NCI-H1105 (cell line): ENCODE measurements at places on chromosomes 12 and 14.

DNA sequence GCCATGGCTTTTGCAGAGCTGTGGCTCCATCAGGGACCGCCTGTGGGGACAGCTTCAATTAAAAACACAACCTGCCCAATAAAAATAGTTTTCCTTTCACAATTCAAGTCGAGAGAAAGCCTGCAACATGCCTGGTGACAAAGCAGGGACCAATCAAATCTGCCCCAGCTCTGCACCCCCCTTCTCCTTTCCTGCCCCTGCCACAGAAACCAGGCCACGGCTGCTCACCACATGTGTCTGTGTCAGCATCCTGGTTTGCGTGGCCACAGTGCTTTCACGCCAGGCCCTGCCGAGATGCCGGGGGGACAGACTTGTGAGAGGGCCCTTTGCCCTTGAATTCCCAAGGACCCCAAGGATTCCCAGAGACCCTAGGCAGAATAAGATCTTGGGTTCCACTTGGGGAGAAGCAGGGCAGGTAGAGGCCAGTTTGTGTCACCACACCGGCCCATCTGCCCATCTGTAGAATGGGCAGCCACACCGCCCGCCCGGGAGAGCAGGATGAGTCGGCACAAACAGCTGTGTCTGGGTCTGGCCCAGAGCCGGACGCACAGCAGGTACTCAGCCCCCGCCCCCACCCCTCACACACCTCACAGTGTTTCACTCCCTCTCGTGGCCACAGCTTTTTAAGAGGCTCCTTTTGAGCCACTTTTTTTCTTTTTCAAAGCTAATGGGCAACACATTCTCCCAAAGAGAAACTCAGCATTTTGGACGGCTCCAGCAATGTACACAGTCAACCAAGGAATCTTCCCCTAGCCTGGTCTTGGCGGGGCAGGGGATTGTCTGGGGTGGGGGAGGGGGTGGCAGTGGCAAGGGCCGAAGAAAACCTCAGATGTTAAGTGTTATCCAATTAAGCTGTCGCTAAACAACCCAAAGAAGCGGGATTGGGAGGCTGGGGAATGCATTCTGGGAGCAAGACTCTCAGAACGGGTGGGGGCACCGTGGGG lies 41.5 kb downstream of the BCL11B start:
- DNase-seq: no peak

- DNase-seq: no peak
These were observed 44.4 kb downstream of the ARHGAP5 start for GRCh38 chr14:32121536-32121935.

- no peak for DNase-seq
These were observed 100.6 kb downstream of the DPF3 start for GRCh38 chr14:72793156-72793939.

DNA sequence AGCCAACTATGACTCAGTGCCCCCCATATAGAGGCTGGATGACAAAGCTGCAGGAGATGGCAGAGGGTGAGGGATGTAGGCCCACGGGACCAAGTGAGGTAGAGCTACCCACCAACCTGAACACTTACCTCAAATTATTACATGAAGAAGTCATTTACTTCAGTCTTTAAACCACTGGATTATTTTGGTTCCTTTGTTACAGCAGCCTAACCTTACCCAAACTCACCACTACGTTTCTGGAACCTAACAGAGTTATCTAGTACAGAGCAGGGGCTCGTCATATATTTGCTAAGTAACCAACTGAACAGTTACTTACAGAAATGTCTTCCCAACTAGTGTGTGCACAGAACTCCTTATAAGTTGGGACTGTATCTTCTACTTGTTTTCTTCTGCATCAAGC lies 85.2 kb upstream of the IGF1 start:
- no peak for DNase-seq

GRCh38 chr12:94707892-94708291 lies 57.5 kb upstream of the TMCC3 start:
- DNase-seq: no peak

DNA sequence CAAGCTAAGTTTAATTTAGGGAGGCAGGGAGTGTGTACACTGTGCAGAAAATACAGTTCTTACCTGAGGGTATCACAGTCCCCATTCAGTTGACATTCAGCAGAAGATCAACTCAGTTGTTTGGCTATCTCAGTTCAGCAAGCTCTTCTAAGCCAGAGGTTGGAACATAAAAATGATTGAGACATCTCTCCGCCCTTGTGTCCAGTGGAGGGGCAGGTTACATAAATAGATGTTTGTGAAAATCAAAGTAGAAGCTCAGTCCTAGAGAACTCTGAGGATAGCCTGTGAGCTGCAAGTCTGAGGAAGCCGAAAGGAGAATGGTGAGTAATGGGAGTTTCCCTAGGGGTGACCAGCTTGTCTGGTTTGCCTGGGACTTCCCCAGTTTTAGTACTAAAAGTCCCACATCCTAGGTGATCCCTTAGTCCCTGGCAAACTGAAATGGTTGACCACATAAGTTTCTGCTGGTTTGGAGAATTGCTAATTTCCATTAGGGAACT lies 251.4 kb upstream of the ATP2B1 start:
- DNase-seq: no peak

DNA sequence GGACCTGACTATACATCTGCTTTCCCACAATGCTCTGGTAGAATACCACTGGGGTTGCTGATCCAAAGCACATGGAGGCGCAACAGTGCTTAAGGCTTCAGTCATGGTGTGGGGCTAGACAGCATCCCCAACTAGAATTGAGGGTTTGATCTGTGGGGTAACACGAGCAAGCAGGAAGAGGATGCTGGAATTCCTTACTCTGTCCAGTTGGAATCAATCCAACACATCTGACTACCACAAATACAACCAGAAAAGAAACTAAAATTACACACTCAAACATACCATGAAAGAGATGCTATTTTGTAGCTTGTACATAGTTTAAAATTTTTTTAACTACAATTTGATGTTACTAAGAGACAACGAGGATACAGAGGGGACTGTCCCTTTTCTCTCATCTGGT lies 40.4 kb upstream of the GTF2A1 start:
- no peak for DNase-seq

GRCh38 chr12:101777978-101778377 lies 38.7 kb upstream of the SYCP3 start:
- DNase-seq: no peak

GRCh38 chr12:26273811-26274210 lies 78.4 kb downstream of the SSPN start:
- DNase-seq: no peak

DNA sequence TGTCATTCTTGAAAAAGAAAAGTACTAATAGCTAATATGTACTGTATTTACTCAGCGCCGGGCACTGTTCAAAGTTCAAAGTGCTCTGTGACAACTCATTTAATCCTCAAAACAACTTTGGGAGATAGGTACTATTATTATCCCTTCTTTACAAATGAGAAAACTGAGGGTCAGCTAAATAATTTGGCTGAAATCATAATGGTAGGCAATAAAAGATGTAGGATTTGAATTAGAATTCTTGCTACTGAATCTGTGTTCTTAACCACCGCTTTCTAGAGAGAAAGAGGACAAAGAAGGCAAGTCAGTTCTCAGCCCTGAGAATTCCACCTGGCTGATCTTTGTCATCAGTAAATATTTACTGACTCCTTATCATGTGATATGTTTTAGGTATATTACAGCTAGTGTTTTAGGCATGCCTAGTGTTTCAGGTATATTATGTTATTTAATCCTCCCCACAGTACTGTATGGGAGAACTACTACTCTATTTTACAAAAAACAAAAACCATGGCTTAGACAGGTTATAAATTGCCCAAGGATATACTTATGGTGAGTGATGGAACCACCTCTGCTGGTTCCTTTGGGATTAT lies 205.7 kb upstream of the GZMB start:
- DNase-seq: no peak

GRCh38 chr12:52395761-52396434 lies 10.2 kb downstream of the KRT82 start:
- no peak for DNase-seq

DNA sequence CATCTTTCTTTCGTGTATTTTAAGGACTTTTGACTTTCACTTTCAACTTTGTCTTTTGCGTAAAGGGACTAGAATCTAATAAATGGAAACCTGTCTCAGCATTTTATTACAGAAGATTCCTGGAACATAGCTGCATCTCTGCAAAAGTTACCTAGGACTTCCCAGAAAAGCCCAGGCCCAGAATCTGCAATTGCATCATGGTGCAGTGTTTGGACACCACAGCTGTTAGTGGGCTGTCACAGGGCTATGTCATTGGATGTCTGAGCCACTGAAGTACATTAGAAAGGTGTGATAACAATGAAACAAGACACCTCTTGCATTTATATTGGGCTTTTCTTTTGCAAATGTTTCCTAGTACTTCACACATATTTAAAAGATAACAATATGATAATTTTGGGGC lies 199.9 kb upstream of the IGF1 start:
- DNase-seq: no peak

DNA sequence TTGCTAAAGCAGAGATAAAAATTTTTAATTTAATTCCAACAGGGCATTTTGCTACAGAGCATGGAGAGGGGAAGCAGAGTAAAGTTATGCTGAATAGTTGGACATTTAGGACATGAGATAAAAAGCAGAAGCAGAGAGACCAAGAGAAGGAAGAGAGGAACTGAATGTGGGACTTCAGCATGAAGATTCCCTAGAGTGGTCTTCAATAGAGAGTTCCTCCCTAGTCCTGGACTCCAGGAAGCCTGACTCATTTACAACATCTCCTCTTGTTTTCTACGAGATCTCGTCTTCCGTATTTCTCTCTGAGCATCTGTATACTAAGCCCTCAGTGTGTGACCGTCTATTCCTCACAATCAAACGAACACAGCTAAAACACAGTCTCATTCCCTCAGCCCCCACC lies 35.2 kb upstream of the IFT81 start:
- no peak for DNase-seq

- no peak for DNase-seq
These were observed 267.4 kb upstream of the PELI2 start for GRCh38 chr14:55850825-55851241.

- DNase-seq: no peak
These were observed 51.8 kb upstream of the JDP2 start for GRCh38 chr14:75375983-75376382.

GRCh38 chr12:7869137-7869536 lies 3.6 kb downstream of the SLC2A14 start:
- no peak for DNase-seq

- no peak for DNase-seq
These were observed 3.5 kb downstream of the PRPF40B start for GRCh38 chr12:49626836-49627235.

DNA sequence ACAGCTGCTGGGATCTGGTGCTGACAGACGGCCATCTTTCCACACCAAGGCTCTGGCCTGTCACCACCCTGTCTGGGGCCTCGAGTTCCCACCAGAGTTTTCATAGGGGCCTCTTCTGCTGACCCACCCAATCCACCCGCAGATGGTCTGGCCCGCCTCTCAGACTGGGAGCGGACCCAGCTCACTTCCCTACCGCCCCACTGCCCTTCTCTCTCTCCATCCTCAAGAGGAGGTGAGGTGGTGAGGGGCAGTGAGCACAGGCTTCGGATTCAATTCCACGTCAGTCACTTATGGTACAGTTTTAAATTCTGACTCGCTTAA lies 12.3 kb upstream of the RPS6KL1 start:
- no peak for DNase-seq

DNA sequence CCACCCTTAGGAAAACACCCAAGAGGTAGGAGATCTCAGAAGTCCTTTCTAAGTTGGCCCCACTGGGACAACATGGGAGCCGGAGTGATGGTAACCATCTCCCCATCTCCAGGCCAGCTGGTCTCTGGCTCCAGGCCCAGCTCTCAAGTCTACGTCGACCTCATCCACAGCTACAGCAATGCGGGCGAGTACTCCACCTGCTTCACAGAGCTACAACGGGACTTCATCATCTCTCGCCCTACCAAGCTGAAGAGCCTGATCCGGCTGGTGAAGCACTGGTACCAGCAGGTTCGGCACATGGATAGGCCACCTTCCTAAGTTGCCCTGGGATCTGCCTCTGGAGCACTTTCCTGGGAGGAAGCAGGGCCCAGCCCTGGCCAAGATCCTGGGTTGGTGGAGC lies 11.0 kb upstream of the OAS2 start:
- no peak for DNase-seq

DNA sequence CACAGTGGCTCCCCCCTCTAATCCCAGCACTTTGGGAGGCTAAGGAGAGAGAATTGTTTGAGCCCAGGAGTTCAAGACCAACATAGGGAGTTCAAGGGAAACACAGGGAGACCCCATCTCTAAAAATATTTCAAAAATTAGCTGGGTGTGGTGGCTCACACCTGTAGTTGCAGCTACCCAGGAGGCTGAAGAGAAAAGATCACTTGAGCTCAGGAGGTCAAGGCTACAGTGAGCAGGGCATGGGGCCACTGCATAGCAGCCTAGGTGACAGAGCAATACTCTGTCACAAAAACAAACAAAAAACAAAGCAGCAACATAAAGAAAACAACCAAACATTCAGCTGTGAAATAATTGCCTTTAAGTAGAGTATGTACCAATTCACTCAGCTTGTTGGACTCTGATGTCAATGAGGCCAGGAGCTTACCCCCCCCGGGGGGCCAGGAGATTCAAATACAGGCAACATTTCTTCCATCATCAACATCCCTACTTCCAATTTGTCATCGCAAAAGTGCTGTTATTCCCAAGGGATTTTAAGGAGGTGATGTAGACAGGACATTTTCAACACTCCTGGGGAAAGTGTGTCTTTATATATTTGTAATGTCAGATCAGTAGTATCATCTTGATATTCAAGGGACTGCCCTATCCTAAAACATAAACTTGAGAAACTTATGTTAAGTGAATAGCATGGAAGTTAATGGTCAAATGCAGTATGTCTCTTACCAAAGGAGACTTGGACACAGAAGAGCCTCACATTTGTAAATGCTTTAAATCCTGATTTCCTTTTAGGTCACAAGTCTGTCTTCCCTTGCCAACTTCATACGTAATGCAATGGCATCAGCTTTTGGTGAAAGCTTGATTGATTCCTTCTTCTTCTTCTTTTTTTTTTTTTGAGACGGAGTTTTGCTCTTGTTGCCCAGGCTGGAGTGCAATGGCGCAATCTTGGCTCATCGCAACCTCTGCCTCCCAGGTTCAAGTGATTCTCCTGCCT lies 40.6 kb upstream of the AEBP2 start:
- DNase-seq: no peak

DNA sequence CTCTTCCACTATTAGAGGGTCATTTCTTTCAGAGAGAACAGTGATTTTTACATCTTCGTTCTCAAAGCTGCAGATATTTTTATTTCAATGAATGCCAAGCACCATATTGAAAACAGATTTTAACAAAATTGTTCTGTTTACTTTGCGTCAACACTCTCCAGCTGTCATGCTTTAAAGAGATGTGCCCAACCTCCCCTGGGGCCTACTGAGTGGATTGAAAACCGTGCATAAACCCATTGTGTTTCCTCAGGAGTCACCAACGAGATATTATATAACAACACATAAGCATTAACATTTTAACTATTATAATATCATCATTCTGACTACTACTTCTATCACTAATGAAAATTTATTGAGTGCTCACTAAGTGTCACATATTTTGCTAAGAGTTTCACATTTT lies 81.6 kb downstream of the MYF5 start:
- no peak for DNase-seq

GRCh38 chr12:91935296-91935695 lies 210.3 kb downstream of the BTG1 start:
- no peak for DNase-seq
